ENCODE measurements at places on chromosomes 5 and 9.
A peak's percentile ranks its signal among the peaks of the same experiment; 100 is the strongest.

DNA sequence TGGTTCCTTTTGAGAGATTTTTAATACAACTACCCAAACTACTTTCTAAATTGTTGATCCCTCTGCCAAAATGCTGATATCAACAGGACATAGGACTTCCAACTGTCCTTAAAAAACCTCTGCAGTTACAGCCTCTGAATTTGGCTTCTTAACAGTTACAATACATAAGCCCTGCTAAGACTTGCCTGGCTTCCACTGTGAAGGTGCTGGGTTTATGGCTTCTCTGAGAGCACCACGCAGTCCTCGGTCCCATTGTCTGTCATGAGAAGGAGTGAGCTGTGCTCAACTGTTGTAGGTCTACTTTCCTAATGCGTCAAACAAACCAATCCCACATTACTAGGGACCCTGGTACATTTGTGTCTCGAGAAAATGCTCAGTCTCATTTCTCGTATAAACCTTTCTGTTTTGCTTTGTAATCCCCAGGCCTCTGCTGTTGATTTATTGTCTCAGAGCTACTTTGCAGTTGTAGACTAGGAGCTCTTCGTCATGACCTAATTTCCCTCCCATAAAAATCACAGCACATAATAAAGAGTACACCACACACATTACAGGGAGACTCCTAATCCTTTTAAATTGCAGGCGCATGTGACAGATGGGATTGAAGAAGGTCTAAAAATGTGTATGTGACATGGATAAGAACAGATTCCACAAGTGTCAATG is 274.9 kb downstream of the NR3C1 start:
- DNase-seq = no peak

DNA sequence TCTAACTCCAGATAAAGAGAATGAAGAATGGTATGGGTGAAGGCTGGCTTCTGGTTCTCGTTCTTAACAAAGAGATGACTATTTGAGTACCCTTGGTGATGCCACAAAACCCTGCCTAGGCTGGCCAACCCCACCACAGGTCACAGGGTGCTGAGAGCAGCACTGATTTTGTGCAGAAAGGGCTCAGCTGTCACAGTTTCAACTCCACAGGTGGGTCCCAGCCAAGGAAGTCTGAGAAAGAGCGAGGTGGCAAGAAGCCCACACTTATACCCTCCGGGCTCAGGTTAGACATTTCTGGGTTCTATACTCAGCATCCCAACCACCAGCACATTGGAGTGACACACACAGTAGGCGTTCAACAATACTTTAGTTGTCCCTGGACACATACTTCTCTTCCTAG is 118.1 kb downstream of the SLIT3 start:
- DNase-seq = no peak

DNA sequence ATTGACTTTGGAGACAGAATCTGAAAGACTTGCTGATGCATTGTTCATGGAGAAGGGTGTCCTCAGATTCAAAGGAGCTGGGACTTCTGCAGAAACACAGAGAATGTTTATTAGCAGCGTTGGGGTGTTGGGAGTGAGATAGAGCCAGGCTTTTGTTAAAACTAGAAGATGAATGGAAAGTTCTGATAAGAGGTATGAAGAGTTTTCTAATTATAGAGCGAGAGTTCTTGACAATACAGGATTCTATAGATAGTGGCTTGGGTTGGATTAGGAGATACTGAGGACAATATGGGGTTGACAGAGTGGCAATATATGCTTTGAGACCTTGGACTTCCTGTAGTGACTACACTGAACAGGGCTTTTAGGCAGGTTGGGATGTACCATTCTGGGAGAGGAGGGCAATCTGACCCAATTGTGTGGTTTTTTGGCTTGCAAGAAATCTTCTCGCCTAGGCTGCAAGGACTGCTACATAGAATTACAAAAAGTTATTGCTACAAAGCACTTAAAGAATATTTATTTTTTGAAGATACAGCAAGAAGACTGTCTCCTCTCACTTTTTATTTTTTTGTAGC is 83.1 kb downstream of the FER start:
- no peak for DNase-seq

DNA sequence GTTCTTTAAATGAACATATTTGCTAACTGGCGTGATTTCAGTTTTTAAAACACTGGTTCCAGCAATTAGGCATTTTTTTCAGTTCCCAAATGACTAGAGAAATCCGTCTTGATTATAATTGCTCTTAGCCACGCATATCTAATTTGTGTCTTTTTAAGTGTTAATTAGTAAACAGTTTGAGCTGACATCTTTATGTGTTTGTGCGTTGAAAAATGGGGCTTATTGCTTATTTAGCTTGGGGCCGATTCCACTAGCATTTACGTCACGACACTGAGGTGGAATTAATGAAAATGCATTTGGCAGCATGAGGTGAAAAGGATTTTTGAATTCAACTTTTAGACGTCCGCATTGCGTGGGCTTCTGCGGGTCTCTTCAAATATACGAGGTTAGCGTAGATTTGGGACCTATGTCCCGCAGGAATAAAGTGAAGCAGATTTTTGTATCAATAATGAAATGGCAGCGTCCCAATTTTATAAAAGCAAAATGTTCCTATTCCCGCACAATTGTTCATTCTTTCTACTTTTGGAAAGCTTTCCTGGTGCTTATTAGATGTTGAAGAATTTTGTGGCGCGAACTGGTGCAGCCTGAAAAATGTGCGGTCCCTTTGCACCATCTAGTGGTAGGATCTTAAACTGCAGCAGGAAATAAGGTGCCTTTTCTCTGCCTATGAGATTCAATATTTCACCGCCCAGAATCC is 122.7 kb upstream of the LMX1B start:
- DNase-seq = peak; percentile 65

- no peak for DNase-seq
Observed at GRCh38 chr9:12695474-12695873, 2.3 kb downstream of the TYRP1 start.

Measured in right lung (tissue), 10 donors.